ENCODE measurements at places on chromosomes 2 and 18. TPM values are rescaled to one million over a fixed set of nuclear protein-coding genes. Genes with fewer than 3 reads are reported as not detected.

The EFEMP1 gene
- 2,354 TPM for total RNA-seq

GRCh38 chr2:25355270-25355669, 13.5 kb upstream of the DNMT3A start:
- DNase-seq: no peak

DNA sequence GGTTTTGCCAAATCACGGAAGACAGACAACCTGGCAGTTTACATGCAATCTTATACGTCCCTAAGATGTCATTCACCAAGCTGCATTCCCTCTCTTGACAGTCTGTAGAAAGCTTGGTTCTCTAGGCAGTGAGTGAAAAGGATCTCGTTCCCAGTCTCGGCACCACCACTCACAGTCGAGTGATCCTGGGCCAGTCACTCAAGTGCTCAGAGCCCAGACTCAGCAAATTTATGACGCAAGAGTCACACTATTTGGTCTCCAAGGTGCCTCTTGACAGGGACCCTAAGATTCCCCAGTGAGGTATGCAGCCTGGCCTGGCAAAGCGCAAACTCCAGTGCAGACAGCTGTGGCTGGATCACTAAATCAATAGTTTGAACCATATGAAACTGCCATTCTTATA, 77.9 kb downstream of the EIPR1 start:
- DNase-seq: no peak

DNA sequence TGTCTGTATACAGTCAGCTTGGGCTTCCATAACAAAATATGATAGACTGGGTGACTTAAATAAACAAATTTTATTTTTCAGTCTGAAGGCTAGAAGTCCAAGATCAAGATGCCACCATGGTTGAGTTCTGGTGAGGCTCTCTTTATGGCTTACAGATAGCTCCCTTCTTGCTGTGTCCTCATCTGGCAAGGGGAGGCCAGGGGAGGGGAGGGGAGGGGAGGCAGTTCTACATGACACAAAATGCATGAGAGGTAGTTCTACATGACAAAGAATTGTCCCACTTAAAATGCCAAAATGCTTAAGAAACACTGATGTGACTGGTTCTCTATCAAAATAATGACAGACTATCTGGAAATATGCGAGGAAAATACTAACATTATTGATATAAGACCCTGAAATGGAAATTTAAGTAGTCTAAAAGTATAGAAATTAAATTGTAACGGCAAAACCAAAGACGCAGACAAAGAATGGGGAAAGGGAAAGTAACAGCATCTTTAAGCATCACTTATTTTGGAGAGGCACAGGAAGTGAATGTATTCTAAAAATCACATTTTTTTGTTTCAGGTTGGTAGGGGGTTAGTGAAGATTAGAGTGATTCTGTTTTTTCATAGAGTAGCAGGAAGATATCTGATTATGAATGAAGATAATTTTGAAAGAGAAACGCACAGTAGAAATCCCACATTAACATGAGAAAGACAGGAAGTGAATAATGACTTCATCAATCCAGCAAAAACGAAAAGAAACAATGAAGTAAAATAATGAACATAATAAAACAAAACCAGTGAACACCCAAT, 131.4 kb downstream of the STRN start:
- peak; percentile 31 for DNase-seq

DNA sequence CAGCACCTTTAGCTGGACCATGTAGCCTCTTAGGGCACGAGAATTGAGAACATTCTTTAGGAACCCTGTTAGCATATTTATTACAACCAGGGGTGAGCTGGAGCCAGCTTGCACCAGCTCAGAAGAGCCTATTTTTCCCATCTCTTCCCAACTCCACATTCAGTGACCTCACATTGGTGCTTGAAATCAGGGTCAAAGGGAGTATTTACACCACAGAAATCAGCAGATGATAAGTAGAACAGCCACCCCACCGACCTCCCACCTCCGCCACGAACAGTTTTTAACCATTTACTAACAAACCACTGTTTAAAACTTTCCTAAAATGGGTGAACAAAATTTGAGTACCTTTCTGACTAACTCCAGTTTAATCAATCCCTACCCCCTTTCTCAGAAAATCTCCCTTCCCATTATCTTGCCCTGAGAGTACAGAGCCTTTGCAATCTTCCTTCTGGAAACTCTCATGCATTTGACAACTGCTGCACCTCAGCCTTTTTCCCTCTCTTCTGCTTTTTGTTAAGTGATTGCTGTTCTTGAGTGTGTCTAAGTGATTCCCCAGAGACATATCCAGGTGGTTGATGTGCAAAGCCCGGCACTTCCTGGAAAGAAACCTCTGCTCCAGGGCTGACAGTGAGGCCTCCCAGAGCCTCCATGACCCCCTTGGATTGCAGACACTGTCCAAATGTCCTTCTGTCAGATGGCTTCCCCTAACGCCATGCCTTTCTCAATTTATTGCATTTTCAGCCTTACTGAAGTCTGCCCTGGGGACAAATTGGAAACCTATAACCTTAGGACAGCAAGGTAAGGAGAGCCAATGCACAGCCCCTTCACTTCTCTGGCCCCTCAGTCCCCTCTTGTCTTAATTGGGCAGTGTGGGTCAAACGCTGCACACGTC, 389.5 kb upstream of the TNP1 start:
- no peak for DNase-seq

DNA sequence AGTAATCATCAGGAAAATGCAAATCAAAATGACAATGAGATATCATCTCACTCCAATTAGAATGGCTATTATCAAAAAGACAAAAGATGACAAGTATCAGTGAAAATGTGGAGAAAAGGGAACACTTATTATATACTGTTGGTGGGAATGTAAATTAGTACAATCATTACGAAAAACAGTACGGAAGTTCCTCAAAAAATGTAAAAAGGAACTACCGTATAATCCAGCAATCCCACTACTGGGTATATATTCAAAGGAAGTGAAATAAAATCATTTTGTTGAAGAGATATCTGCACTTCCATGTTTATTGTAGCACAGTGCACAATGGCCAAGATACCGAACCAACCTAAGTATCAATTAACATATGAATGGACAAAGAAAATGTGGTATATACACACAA, 52.4 kb upstream of the TEX51 start:
- no peak for DNase-seq

- no peak for DNase-seq
Measured at GRCh38 chr2:172081221-172082022, 3.9 kb upstream of the DLX1 start.

The CHN1 gene
- 29.0 TPM for total RNA-seq

DNA sequence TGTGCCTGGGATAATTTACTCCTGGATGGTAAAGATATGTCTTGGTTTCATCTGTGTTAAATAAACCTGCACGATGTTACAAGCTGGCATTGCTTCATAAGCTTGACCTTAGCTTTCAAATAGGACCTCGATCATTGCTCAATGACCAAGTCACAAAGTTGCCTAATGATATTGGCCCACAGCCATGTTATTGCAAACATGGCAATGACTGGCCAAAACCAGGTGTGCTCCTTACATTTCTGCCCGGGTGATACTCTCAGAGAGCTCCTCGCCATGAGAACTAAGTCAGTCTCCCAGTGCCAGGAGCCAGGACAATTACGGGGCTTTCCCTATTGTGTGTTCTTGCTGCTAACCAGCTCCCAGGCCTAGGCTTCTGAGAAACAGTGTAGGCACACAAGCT, 72.5 kb upstream of the CYP1B1 start:
- DNase-seq: no peak

All from endothelial cell of umbilical vein (primary cell).